Sigmoid colon (tissue), 7 donors: ENCODE measurements at places on chromosomes 6 and 20.
A peak's percentile ranks its signal among the peaks of the same experiment; 100 is the strongest.

GRCh38 chr6:77837034-77837784 lies 184.4 kb downstream of the MEI4 start:
- no peak for DNase-seq

GRCh38 chr6:148649454-148649963 lies 97.3 kb upstream of the UST start:
- DNase-seq: no peak

GRCh38 chr6:107624541-107624940 lies 134.6 kb downstream of the SOBP start:
- no peak for DNase-seq

DNA sequence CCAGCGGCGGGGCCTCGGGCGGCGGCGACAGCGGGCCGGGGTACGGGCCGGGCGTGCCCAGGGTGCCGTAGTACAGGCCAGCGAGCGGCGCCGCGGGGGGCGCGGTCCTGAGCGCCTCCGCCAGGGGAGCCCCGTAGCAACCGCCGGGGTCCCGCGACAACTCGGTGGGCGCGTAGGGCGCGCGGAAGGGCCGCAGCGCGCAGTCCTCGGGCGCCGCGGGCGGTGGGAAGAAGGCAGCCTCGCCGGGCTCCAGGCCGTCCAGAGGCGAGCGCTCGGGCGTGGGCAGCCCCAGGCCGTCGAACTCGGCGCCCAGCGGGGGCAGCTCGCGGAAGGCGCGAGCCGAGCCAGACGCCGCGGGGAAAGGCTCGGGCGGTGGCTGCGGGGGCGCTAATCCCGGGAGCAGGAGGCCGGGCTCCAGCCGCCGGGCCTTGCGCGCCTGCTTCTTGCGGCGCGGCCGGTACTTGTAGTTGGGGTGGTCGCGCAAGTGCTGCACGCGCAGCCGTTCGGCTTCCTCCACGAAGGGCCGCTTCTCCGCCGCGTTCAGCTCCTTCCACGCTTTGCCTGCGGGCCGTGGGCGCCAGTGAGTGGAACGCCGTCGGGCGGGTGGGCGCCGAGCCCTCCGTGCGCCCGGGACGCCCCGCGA lies 916 bp downstream of the SOX18 start:
- no peak for DNase-seq

- DNase-seq: no peak
Measured at GRCh38 chr6:166721576-166721975, 94.5 kb upstream of the RPS6KA2 start.

- no peak for DNase-seq
Measured at GRCh38 chr6:130503146-130503545, 137.3 kb downstream of the TMEM200A start.

GRCh38 chr6:169229615-169230321 lies 23.9 kb downstream of the THBS2 start:
- peak; percentile 81 for DNase-seq

- DNase-seq: no peak
Measured at GRCh38 chr6:14002176-14002947, 77.6 kb downstream of the RNF182 start.

GRCh38 chr20:14828459-14828858 lies 491.0 kb upstream of the FLRT3 start:
- DNase-seq: no peak

DNA sequence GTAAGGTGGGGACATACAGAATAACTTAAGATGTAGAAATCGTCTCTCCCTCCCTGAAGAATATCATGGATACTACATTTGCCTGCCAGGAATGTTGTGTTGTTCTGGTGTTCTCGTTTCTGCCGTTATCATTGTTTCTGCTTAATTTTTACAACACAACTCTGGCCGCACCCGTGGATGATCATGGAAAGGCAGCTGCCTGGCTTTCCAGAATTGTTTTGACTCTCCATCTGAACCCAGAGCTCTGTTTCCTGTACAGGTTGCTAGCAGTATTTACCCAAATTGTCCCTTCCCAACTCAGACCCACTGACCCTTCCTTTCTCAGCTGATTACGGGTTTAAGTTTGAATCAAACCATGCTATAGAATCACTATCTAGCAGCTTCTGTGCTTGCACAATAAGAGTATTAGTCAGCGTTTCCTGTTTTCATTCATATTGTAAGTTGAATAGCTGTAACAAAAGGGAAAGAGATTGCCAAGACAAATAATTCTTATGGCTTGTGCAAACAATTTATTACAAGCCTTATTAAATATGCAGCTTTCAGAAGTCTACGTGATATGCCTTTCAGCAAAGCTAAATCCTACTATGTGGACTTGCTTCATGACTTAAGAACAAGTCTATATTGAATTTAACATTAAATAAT lies 139.0 kb downstream of the MTHFD1L start:
- DNase-seq: no peak

GRCh38 chr6:7172649-7173048 lies 64.9 kb downstream of the RREB1 start:
- DNase-seq: no peak

DNA sequence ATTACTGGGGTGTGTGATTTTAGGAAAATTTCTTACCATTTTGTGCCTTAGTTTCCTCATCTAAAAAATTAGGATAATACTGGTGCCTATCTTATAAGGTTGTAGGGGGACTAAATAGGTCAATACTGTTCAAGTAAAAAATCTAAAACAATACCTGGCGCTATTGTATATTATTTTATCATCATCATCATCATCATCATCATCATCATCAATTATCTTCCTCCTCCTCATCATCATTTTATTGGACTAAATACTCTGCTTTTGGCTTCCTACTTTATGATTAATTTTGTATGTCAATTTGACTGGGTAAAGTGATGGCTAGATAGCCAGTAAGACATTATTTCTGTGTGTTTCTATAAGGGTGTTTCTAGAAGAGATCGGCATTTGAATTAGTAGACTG lies 435.5 kb downstream of the DHX35 start:
- no peak for DNase-seq

GRCh38 chr20:16785226-16785625 lies 37.1 kb downstream of the OTOR start:
- no peak for DNase-seq

DNA sequence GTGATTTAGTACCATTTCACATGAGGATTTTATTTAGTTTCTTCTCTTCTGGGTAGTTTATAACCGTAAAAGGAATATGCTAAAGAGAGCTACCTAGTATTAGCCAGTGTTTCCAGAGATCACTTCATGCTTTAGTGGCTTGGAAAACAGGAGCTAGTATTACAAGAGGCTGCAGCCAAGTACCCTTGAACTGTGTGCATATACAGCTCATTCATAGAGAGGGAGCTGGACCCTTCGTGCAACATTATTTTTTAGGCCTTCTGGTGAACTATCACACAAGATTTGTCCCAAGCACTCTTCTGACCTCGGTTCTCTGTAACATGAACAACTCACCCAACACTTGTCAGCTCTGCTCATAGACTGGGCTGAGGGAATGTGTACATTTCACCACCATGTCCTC lies 74.9 kb upstream of the RIN2 start:
- DNase-seq: no peak

- DNase-seq: no peak
Measured at GRCh38 chr6:5178806-5179205, 81.9 kb downstream of the LYRM4 start.

DNA sequence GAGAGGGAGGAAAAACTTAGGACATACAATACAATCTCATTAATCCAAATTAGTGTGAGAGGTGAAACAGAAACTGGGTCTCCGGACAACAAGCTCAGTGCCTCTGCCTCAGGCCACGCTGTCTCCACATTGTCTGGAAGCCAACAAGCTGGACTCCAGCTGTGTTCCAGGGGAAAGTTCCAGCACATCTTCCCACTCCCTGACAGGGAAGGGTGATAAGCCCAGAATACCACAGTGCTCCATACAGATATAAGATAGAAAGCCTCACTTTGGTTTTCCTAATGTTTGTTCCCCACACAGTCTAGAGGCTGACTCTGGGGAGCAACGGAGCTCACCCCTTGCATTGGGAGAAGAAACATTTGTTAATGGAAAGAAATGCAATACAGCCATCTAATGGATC lies 117.1 kb upstream of the SPTLC3 start:
- DNase-seq: no peak

DNA sequence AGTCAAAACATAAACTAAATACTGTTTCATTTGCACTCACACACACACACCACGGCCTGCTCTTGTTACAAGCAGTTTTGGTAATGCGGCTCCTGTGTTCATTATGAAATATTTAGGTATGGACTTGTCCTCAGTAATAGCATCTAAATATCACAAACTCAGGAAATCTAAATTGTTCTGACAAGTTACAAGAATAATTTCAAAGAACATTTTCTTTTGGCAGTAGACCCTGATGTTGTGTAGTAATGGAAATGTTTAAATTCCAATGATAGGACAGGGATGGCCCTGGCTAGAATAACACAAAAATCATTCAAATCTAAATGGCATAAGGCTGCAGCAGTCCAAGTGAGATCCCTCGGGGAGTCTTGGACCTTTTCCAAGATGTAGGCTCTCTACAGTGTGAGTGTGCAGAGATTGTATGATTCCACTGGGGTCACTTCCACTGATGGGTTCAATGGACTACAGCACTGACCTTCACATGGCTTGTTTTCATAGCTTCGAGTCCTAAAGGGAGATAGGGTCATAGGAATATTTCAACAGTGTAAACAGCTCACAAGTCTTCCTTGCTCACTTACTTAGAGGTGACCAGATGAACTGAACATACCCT lies 210.6 kb upstream of the PLCB4 start:
- no peak for DNase-seq

DNA sequence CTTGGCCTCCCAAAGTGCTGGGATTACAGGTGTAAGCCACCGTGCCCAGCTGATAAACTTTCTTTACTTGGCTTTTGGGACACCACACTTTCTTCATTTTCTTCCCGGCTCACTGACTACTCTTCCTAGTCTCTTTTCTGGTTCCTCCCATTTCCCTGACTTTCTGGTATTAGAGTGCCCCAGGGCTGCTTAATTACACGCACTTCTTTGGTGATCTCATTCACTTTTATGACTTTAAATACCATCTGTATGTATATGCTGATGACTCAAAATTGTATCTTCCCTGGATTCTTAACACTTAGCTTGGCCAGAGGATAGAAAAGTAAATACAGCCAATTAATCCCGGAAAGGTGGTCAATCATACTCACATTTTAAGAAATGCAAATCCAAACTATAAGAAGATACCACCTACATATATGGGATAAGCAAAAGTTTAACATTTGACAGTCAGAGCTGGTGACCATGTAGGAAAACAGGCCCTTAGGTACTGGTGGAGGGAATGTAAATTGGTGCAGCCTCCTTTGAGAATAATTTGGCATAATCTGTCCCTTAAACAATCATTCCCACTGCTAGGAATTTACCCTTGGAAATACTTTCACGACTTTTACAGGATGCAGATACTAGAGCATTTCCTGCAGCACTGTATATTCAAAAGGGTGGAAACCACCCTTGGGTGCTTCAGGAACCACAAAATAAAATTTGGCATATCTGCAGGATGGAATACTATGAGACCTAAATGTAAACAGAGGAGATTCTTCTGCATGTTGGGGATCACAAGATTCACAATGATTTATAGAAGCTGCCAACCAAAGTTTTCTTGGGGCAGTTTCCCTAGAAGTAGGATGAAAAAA lies 9.4 kb upstream of the NANP start:
- no peak for DNase-seq

GRCh38 chr6:51027283-51028065 lies 208.8 kb downstream of the TFAP2B start:
- DNase-seq: no peak

- DNase-seq: no peak
Measured at GRCh38 chr6:18302561-18303439, 38.5 kb upstream of the DEK start.
